ENCODE measurements at places on chromosomes 1 and 21.

- DNase-seq, result no peak
Measured at GRCh38 chr1:43729816-43730463, 22.6 kb downstream of the ST3GAL3 start.

DNA sequence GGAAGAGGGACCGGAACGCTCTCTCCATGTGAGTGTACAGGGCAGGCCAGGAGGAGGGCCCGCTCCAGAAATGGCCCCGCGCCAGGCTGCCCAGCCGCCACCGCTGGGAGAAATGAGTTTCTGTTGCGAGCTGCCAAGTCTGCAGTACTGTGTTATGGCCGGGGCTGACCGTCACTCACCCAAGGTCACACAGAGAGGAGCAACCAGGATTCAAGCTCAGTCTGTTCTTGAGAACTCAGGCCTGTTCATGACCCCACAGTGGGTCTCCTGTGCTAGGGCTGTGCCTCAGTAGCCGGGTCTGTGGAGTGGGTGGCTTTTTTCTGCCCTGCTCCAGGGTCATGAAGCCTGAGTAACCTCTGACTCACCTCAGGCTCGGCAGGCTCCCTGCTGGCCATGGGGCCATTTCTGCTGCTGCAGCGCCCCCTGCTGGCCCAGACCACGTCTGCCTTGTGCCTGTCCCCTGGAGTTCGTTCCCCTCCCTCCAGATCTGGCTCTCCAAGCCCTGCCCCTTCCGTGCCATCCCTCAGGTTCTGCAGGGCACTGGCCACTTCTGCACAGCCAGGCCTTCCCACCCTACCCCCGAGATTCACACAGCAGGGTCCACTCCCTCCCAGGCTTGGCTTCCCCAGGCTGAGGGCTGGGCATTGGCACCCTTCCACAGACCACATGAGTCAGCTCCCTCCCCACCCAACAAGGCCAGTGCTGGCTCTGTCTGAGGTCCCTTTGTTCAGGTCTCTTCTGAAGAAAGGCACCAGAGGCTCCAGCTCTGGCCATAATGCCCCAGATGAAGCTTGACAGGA lies 51.8 kb downstream of the EDN2 start:
- DNase-seq, result peak; percentile 76

GRCh38 chr1:3670823-3671265 lies 18.5 kb downstream of the TP73 start:
- no peak for DNase-seq

DNA sequence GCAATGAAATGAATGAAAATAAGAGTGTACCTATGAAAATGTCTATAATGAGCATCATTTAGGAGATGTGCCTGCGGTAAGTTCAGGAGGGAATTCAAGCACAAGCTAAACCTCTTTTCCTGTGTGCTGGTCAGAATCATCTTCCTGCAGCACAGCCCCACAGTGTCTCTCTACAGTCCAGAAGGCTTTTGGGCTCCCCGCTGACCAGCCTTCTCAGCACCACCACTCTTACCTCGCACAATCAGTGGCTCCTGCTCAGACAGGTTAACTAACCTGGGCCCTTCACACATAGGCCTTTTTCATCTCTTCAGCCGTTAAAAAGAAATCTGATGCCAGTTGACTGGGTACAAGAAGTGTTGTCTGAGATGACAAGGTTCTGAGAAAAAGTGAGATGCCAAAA lies 57.7 kb downstream of the LRRC8C start:
- no peak for DNase-seq
